ENCODE measurements at places on chromosomes 5 and 9. TPM values are rescaled to one million over a fixed set of nuclear protein-coding genes. Genes with fewer than 3 reads are reported as not detected.
A peak's percentile ranks its signal among the peaks of the same experiment; 100 is the strongest.

GRCh38 chr5:7872517-7873130 lies 3.7 kb downstream of the MTRR start:
- DNase-seq, result no peak

- no peak for DNase-seq
These were observed 8.6 kb downstream of the STC2 start for GRCh38 chr5:173319646-173320045.

DNA sequence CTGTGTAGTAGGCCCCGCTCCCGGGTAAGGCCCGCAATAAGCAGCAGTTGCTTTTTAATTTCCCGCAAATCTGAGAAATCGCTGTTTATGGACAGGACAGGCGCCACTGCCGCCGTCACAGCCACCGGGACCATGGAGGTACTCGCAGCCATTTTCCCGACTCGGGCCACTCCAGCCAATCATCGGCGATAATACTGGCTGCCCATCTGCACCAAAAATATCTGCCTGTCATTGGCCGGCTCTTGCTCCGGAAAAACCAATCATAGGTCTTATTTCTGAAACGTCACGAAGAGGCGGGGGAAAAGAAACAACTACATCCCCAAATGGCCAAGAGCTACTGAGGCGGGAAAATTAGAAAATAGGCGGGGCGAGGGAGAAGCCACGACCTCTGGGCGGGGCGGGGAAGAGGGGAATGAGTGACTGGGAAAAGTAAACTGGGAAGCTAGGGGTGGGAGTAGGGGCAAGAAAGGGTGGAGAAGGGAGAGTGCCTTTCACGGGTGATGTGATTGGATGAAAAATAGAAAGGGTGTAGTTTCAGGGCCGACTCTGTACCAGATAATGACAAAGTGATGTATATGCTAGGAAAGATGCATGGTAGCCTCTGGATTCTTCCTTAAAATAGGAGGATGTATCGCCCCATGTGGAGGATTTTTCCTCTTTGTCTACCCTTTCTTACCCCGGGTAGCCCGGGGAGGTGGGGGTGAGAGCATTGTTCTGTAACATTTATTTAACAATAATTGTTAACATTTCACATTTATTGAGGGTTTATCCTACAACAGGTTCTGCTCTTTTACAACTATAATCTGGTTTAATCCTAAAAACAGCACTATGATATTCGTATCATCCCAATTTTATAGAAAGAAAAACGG lies at the start of gene CDC23:
Gene CDC23 (minus strand): TSS at position 163 of the 869 bp plus-strand sequence. CDS start 11 bp downstream, at position 152.
- DNase-seq, result peak; percentile 96

DNA sequence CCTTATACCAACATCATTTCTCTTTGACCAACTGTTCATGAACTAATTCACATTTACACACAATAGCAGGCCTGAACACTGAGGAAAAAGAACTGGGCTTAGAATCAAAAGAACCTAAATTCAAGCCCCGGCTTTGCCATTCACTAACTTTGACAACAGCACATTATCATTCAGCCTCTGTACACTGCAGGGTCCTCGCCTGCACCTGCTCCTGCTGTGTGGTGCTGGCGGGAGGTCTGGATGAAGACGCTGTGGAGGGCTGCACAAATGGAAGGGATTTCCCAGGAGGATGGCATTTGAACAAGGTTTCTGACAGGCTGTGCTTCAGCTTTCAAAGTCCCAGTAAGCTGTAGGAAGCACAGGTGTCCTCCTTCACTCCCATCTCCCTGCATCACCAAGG lies 151.2 kb downstream of the ZDHHC21 start:
- no peak for DNase-seq

- DNase-seq, result no peak
These were observed 218.1 kb upstream of the WWC1 start for GRCh38 chr5:168073311-168073710.

DNA sequence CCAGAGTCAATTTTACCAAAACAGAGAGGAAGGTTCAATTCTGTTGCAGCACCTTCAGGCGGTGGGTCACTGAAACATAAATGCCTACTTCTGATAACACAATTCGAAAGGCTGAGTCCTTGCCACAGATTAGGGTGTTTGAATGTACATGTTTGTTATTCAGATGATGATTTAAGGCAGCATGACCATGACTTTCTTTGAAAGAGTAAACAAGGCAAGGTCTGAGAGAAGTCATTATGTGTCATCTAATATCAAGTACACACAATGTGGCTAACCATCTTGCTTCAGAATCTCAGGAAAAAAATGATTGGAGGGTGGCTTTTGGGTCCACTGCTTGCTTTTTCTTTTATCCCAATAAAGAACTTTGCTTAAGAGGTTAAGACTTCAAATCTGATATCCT lies 457.5 kb downstream of the TAF11L14 start:
- DNase-seq, result no peak

GRCh38 chr5:150945947-150946346 lies 41.2 kb upstream of the ZNF300 start:
- no peak for DNase-seq

DNA sequence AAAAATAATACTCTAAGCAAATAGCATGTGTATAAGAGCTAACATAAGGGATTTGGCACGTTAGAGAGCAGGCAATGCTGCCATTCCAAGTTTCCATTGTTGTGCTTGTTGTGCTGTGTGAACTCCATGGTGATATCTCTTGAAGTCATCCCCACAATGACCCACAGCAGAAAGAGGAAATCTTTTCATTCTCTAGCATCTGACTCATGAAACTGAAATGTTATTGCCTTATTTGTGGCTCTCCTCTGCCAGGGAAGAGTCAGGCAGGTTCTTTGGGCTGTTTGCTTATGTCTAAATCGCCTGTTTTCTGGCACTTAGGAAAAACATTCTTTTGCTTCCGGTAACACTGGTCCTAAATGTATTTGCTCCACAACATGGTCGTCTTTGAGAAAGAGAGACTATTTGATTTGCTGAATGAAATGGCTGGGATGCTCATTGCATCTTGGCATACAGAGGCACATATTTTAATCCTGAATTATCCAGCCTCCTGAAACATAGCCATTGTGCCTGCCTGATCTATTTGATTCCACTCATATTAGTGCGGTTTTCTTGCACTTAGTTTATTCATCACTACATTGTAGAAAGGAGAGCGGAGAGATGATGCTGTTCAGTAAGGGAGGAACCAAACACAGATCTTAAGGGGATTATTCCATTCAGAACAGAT lies 188.8 kb downstream of the CSNK1G3 start:
- no peak for DNase-seq

Gene FIBCD1
- 0.32 TPM for polyA plus RNA-seq

- DNase-seq, result no peak
These were observed 474.0 kb upstream of the DAB2 start for GRCh38 chr5:39898731-39899130.

GRCh38 chr5:86461169-86461956 lies 156.4 kb upstream of the COX7C start:
- no peak for DNase-seq

DNA sequence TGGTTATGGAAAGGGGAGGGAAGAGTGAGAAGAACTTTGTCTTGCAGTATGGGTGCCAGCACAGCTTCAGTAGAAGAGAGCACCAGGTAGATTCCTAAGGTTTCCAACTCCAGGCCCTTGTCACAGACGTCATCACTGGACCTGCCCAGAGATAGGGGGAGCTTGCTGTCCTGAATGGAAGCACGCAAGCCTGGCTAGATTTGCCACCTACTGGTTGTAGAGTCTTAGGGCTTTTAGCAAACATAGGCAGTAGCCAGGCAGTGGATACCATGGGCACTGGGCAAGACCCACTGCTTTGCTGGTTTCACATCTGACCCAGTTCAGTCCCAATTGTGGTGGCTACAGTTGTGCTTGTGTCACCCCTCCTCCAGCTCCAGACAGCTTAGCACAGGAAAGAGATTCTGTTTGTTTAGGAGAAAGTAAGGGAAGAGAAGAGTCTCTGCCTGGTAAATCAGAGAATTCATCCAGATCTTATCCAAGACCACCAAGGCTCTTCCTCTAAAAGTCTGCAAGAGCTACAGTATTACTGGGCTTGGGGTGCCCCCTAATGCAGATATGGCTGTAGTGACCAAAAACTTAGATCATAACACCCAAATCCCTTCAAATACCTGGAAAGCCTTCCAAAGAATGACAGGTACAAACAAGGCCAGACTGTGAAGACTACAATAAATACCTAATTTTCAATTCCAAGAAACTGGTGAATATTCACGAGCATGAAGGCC lies 158.9 kb downstream of the HINT1 start:
- DNase-seq, result no peak

- no peak for DNase-seq
These were observed 211.4 kb upstream of the FTMT start for GRCh38 chr5:121640298-121640697.

- no peak for DNase-seq
These were observed 79.6 kb downstream of the PDE4D start for GRCh38 chr5:59813761-59814536.

Gene ANKRD55
- 0.75 TPM for polyA plus RNA-seq

DNA sequence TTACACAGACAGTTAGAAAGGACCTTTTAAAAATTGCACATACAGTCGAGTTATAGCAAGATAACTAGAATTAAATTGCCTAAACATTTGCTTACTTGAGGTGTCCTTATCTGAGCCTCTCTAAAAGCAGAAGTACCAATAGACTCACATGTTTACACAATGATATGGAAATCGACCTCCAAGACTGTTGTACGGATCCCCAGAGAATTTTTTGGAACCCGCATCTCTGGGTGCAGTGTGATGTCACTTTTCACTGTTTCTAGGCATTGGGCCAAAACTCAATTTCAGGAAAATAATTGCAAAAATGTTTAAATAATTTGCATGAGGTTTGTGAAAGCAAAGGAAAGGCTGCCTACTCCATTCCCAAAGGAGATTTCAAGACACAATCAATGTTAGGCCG lies 63.1 kb upstream of the ATG10 start:
- no peak for DNase-seq

- DNase-seq, result no peak
These were observed 168.7 kb upstream of the FST start for GRCh38 chr5:53311681-53312080.

- DNase-seq, result no peak
These were observed 109.4 kb upstream of the DMRTA1 start for GRCh38 chr9:22337261-22337660.

GRCh38 chr9:124349267-124349666 lies 66.0 kb downstream of the PSMB7 start:
- no peak for DNase-seq

DNA sequence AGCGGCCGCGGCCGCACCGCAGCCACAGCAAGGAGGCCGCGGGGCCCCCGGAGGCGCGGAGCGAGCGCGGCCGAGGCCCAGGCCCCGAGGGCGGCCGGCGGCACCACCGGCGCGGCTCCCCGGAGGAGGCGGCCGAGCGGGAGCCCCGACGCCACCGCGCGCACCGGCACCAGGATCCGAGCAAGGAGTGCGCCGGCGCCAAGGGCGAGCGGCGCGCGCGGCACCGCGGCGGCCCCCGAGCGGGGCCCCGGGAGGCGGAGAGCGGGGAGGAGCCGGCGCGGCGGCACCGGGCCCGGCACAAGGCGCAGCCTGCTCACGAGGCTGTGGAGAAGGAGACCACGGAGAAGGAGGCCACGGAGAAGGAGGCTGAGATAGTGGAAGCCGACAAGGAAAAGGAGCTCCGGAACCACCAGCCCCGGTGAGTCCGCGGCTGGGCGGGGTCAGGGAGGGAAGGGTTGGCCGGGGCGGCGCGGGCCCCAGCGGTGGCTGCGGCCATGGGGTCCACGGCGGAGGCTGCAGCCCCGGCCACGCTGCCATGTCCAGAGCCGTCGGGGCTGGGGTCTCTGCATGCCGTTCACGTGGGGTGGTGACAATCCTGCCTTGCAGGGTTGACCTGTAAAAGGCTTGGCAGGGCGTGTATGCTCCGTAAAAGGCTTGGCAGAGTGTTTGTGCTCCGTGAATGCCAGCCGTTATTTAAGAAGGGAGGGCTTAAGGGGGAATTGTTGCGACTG lies 146.0 kb downstream of the CACNA1B start:
- no peak for DNase-seq

DNA sequence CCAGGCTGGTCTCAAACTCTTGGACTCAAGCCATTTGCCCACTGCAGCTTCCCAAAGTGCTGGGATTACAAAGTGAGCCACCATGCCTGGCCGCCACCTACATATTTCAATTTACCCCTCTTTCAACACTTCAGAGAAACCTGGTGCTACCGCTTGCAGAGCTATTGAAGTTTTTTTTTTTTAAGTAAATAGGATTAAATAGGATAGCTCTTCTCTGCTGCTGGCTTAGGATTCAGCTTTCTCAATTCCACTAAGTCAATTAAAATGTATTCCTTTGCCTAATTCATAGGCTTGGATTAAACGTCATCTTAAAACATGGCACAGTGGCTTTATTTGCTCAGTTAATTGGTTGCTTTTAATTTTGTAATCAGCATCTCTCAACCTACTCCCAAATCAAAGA lies 41.0 kb downstream of the KIAA1191 start:
- no peak for DNase-seq

- DNase-seq, result no peak
These were observed 385.1 kb downstream of the SEMA5A start for GRCh38 chr5:9160747-9161146.

Gene FAM221B
- 0.60 TPM for polyA plus RNA-seq

- no peak for DNase-seq
These were observed 137.8 kb downstream of the ROR2 start for GRCh38 chr9:91812191-91812590.

- no peak for DNase-seq
These were observed 142.0 kb downstream of the ZCCHC7 start for GRCh38 chr9:37262410-37262809.

- DNase-seq, result no peak
These were observed 242.2 kb downstream of the SYK start for GRCh38 chr9:91043811-91044175.

Gene GBA2
- polyA plus RNA-seq, result 145 TPM

GRCh38 chr5:173420108-173420507 lies 91.9 kb upstream of the STC2 start:
- DNase-seq, result no peak

DNA sequence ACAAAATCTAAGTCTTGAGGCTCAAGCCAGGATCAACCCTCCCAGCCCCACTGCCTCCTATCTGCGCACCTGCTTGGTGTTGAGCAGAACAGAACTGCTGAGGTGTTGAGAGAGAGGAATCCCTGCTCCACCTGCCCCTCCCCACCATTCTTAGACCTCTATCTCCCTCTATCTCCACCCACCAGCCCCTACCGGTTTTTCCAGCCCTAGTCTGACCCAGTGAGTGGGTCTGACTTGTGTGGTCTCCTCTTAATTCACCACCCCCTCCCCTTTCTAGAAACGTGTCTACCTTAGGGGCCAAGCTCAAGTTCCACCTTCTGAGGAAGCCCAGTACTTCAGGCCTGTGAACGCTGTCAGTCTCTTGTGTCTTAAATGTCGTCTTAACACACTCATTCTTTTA lies 93.7 kb downstream of the ARHGAP26 start:
- no peak for DNase-seq

DNA sequence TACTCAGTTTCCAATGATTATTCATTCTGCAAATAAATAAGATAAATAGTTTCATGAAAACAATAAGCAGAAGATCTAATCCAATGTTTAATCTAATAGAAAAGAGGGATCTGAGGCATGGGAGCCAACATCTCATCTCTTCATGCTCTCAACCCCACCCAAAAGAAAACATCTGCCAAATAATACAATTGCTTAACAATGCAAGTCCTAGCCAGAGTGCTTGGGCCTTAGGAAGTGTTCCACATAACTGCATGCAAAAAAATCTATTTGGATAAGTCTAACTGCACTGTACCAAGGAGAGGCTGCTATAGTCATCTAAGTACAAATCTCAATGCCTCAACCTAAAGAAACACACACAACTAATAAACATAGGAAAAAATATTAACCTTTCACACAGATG lies 606.0 kb downstream of the CDH9 start:
- no peak for DNase-seq

Gene FOXD4
- polyA plus RNA-seq, result 0.11 TPM

Gene LPAR1
- polyA plus RNA-seq, result 22.9 TPM

Gene OR1N2
- not detected for polyA plus RNA-seq

Gene SOWAHA
- 5.1 TPM for polyA plus RNA-seq

Data from left renal cortex interstitium (tissue), 4 donors.